ENCODE measurements at places on chromosomes 11 and 22.
A peak's percentile ranks its signal among the peaks of the same experiment; 100 is the strongest.

- DNase-seq = no peak
Observed at GRCh38 chr11:60847281-60847680, 5.4 kb downstream of the CCDC86 start.

DNA sequence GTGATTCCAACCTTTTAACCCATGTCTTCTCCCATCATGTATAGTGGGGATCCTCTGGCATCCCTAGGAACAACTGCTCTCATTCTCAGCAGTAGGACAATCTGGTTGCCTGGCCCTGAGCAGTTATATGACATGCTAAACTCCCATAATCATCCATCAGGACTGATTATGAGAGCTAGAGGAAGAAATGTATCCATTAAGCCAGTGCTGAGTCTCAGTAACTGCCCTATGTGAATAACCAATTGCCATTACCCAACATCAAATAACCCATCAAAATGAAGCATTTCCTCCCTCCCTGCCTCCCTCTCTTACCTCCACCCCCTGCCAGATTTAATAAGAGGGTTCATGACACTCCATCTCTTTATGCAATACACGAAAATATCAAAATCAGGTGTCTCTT is 277.6 kb downstream of the NXPE2 start:
- DNase-seq = no peak

DNA sequence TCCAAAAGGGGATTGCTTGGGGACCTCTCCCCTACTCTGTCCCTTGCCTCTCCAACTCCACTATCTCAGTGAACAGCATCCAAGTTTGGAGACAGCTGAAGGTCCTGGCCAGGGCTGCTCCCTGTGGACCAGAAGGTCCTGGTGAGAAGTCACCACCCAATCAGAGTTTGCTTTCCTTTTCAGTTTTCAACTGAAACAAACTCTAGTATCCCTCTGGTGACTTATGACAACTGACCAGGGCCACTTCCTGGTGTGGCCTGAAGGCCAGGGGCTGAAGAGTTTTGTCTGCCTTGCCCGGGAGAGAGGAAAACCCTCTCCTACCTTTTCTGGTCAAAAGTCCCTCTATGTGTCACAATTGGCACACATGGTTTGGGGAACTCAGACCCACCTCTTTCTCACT is 5.1 kb downstream of the JAML start:
- DNase-seq = no peak

- DNase-seq = no peak
Observed at GRCh38 chr11:46981436-46981835, 44.9 kb downstream of the CSTPP1 start.

GRCh38 chr11:44873537-44873936 is 77.1 kb downstream of the TP53I11 start:
- DNase-seq = no peak

DNA sequence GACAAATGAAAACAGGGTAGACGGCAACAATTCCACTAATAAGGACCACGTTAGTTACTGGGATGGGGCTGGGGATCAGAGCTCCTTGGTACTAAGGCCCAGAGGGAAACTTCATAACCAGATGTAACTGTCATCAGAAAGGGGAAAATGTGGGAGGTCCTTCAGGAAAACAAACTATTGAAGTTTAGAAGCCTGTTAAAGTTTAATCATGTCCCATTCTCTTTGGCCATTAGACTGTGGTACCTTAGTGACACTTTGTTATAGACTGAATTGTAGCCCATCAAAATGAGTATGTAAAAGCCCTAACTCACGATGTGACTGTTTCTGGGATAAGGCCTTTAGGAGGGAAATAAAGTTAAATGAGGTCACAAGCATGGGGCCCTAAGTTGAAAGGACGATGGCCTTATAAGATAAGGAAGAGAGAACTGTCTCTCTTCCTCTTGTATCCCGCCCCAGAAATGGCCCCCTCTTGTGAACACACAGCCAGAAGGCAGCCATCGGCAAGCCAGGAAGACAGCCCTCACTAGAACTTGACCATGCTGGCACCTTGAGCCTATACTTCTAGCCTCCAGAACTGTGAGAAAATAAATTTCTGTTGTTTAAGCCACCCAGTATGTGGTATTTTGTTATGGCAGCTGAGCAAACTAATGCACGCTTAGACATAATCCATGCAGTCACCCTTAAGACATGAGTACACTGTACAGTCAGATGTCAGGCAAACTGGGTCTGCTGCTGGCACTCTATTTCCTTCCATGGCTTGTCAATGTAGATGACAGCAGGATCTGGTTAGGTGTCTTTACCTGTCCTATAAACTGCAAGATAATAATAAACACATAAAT is 26.9 kb upstream of the USP47 start:
- DNase-seq = no peak

DNA sequence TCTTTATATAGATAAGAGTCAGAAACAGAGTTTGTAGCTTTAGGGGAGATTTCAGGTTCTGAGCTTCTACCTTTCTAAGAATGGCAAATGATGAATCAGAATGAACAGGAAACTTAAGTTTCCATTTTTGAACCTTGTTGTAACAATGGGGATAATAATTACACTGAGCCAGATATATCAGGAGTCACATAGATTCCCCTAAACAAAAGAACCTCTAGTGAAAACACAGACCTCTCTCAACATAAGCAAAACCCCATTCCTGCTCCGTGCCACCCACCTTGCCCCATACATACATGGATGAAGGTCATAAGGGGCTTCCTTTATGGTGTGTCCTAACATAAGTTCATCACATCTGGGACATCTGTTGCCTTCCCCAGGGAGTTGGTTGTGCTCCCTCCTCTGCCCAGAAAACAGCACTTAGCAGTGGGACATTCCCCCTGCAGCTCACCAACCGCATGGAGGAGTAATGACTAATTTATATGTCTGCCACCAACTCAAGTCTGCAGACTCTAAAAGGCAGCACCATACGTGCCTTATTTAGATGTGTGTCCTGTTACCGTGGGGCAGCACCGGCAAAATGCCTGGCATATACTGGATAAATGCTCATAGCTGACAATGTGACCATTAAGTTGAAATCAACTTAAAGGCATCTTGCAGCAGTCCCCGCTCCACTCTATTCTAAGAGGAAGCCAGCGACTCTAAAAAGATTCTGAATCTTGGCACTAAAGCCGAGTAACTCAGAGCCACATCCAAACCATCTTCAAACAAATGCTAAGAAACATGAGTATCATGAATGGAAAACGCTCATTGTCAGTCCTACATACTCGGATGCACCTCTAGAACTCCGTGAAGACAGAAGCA is 8.0 kb downstream of the JAML start:
- peak; percentile 40 for DNase-seq

DNA sequence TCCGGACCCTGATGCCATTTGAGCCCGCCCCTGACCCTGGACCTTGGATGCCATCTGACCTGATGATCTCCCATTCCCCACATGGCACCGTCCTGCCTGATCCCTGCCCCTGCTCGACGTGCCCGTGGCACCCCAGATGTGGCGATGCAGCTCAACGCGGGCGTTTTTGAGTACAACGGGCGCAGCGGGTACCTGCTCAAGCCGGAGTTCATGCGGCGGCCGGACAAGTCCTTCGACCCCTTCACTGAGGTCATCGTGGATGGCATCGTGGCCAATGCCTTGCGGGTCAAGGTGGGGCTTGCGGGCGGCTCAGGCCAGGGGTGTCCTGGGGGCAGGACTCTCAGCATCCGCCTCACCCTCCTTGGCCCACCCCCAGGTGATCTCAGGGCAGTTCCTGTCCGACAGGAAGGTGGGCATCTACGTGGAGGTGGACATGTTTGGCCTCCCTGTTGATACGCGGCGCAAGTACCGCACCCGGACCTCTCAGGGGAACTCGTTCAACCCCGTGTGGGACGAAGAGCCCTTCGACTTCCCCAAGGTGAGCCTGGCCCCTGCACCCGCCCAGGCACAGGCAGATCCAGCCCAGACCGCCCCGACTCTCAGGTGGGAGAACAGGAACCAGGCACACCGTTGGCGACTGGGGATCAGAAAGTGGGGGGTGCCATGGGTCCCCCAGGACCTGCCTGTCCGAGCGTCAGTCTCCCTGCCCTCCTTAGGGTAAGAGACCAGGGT is 11.1 kb downstream of the PLCB3 start:
- no peak for DNase-seq

- no peak for DNase-seq
Observed at GRCh38 chr22:39356464-39356863, 6.7 kb downstream of the SYNGR1 start.

- no peak for DNase-seq
Observed at GRCh38 chr11:1237128-1237580, 14.3 kb downstream of the MUC5B start.

- DNase-seq = no peak
Observed at GRCh38 chr22:31923136-31923535, 21.2 kb upstream of the YWHAH start.

DNA sequence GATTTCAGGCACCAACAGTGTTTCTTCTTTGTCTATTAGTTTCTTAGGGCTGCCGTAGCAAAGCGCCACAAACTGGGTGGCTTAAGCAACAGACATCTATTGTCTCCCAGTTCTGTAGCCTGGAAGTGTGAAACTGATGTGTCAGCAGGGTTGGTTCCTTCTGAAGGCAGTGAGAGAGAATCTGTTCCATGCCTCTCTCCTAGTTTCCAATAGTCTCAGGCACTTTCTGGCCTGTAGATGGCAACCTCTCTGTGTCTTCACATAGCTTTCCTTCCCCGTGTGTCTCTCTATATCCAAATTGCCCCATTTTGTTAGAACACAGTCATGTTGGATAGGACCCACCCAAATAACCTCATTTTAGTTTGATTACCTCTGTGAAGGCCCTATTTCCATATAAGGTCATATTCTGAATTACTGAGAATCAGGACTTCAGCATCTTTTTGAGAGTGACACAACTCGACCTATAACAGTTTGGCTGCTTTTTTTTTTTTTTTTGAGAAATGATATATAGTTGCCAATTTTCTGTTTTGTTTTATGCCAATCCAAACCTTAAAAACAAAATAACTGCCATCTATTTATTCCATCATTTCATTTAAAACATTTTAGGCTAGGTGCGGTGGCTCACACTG is 108.2 kb downstream of the SLC36A4 start:
- DNase-seq = no peak

DNA sequence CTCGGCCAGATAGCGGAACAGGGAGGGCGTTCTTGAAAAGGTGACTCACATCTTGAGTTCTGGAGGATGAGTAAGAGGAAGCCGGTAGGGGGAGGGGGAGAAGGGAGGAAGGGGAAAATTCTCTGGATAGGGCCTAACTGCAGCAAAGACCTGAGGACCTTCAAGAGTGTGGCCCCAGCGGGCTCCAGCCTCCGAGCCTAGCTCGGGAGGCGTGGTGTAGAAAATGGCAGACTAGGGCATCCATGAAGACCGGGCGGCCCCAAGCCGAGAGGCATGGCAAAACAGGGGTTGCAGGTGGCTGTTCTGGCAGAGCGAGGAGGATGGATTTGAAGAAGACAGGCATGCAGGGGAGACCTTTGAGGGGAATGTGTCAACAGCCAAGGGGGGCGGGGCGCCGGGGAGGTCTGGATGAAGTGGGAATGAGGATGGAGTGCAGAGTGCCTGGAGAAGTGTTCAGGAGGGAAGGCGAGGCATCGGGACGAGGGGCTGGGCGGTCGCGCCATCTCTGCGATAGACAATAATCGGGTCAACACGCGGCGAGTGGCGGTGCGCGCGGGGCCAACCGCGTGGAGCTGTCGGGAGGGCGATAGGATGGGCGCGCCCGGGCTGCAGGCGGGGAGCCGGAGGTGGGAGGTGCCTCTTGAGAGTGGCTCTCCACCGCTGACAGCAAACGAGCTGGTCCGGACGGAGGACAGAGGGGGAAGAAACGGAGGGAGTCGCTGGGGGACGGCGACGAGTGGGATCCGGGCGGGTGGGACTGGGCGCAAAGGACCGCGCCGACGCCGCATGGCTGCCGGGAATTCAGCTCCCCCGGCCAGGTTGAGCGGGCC is 40.0 kb upstream of the CREB3L1 start:
- no peak for DNase-seq

- no peak for DNase-seq
Observed at GRCh38 chr11:31619980-31620379, 110.4 kb downstream of the ELP4 start.

GRCh38 chr11:77158041-77158695 is 30.1 kb downstream of the MYO7A start:
- DNase-seq = no peak

GRCh38 chr11:18063125-18063524 is 17.1 kb upstream of the TPH1 start:
- DNase-seq = no peak

DNA sequence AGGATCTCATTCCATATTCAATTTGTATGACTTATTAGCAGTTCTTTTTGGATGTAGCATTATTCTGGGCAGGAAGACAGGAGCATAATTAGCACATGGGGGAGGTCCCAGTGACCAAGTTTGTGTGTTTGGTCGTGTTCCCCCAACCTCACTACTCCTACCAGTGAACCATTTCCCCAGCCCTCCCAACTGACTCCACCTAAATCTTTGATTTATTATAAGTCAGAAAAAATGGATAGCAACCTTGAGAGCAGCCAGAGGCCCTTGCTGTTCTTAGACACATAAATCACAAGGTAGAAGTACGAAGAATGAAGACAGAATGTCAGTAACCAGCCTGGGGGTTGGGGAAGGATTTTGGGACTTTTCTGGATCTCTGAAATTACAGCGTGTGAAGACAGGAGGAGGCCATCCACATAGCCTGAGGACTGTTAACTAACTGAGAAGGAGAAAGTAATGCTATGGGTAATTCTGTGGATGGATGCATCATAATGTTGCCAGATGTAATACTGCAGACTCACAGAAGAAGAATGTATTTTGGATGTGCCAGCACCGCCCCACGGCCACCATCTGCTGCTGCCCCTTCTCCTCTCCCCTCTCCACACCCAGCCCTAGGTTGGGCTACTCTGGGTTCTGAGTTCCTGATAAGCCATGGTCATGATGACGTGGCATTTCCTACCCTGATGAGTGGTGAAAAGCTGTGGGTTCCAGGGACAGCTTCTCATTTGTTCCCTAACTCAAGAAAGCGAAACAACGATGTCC is 124.3 kb upstream of the TTC12 start:
- DNase-seq = no peak

- no peak for DNase-seq
Observed at GRCh38 chr22:40452730-40453487, 82.5 kb downstream of the SGSM3 start.

DNA sequence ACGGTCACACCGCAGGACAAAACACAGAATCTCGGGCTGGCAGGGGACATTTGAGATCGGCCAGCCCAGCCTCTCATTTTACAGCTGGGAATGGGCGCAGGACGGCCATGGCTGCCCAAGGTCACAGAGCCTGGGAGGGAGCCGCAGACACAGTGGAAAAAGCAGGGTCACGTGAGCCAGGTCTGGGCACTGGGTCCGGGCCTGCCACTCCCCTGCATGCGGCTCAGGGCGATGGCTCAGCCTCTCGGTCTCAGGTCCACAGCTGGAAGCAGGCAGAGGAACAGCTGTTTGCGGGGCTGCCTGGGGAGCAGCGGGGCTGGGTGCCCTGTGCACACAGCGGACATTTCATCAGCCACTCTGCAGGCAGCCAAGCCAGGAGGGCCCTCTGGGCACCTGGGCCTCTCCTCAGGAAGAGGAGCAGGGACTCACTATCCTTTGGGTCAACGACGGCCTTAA is 10.4 kb upstream of the PPARA start:
- DNase-seq = no peak

DNA sequence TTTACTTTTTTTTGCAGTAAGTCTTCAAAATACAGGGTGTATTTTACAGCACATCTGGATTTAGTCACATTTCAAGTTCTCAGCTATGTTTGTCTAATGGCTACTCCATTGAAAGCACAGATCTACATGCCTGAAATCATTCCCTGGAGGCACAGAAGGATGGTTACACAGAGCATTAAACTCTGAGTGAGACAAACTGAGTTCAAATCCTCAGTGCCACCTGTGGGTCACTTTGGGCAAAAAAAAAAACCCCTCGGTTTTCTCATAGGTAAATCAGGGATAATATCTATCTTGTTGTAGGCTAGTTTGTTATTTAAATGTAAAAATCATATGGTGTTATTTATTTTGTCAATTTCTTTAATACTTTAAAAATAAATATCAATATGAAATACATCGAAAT is 7.7 kb downstream of the ANKRD49 start:
- no peak for DNase-seq

Measured in stimulated activated CD8-positive, alpha-beta memory T cell treated with anti-CD3 and anti-CD28 coated beads, Interleukin-4, amount 100 ng/mL, for 4 hours (primary cell).